ENCODE measurements at places on chromosomes 3 and 15.

GRCh38 chr15:101511717-101512116 is 22.2 kb upstream of the PCSK6 start:
- DNase-seq, result no peak

GRCh38 chr15:31228980-31229826 is 97.4 kb upstream of the KLF13 start:
- DNase-seq, result no peak

DNA sequence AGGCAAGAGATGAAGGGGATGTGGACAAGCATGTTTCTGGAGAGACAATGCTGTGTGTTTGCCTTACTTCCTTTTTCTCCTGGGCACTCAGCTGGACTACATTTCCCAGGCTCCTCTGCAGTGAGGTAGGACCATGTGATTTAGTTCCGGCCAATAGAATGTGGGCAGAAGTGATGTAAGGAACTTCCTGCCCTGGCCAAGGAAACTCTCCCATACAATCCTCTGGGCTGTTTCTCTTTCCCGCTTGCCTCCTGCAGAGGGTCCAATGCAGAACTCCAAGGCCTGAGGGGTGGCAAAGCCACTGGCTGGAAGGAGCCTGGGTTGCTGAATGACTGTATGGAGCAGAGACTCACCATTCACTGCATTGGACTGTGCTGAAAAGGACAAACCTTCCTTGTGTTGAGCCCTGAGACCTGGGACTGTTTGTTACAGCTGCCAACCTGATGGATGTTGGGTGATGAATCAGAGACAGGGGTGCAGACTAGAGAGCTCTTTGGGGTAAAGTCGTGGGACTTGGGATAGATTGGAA is 82.7 kb upstream of the SLC6A6 start:
- DNase-seq, result no peak

- DNase-seq, result no peak
Observed at GRCh38 chr15:43253431-43254403, 13.0 kb downstream of the TGM5 start.

GRCh38 chr3:161989012-161989411 is 492.4 kb downstream of the OTOL1 start:
- DNase-seq, result no peak

- DNase-seq, result no peak
Observed at GRCh38 chr3:16073203-16073602, 101.3 kb upstream of the GALNT15 start.

DNA sequence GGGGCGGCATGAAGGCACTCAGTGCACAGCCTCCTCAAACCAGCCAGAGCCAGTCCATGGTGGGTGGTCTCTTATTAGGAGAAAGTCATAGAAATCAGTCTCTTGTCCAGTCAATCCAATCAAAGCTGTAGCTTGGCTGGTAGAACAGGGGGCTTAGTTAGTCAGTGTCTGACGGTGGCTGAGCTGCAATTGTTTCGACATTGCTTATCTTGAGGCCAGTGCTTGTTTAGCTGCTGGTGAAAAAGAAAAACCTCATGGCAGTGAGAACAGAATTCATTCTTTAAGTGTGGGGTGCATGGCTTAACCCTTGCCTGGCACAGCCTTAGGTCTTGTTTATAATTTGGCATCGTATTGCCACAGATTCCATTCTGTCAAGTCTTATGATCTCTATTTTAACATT is 53.9 kb downstream of the FGD5 start:
- DNase-seq, result no peak

- no peak for DNase-seq
Observed at GRCh38 chr3:124529826-124530571, 200.3 kb upstream of the UMPS start.

DNA sequence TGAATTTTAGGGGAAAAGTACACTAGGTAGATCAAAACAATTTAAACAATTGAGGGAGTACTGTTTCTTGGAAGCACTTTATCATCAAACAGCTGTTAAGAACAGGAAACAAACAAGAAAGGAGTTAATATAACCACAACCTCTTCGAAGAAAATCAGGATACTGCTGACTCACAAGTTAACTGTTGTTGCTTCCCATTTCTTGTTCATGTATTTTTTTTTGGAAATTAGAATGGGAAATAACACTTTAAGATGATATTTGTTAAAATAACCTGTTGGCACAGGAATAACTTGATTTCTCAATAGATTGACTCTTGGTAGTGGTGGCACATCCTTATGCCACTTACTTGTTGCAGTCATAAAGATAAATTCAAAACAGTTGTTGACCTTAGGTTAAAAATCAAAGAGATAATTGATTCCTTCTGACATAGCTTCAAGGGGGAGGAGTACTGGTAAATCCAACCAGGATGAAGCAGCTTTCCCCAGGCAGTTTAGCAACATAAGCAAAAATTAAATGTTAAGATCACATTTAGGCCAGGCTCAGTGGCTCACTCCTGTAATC is 3.3 kb downstream of the BNIP2 start:
- DNase-seq, result no peak

DNA sequence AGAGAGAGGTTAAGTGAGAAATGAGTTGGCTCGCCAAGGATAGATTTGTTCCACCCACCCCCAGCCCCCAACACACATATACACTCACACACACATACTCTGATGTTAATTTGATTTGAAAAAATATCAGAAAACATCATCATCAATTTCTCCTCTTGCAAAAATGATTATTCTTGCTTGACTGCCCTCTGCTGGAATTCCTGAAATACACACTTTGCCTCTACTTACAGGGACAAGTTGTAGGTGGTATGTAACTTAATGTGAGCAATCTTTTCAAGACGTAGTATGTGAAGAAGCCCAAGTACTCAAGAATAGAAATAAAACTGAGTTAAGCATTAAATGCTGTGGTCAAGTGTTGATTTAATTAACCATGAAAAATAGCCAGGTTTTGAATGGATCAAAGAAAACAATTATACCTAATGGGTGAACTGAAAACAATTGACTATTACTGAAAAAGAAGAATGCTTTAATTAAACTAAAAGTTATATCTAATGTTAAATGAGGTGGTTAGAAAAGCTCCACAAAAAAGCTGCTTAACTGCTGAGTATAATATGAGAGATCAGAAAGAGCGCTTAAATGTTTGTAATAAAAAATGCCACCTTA is 46.6 kb upstream of the MDFIC2 start:
- DNase-seq, result no peak

GRCh38 chr3:123733805-123734526 is 149.1 kb upstream of the HACD2 start:
- DNase-seq, result no peak

GRCh38 chr3:108428586-108428985 is 81.8 kb downstream of the MYH15 start:
- DNase-seq, result no peak

- no peak for DNase-seq
Observed at GRCh38 chr15:97504031-97504792, 456.3 kb upstream of the ARRDC4 start.

DNA sequence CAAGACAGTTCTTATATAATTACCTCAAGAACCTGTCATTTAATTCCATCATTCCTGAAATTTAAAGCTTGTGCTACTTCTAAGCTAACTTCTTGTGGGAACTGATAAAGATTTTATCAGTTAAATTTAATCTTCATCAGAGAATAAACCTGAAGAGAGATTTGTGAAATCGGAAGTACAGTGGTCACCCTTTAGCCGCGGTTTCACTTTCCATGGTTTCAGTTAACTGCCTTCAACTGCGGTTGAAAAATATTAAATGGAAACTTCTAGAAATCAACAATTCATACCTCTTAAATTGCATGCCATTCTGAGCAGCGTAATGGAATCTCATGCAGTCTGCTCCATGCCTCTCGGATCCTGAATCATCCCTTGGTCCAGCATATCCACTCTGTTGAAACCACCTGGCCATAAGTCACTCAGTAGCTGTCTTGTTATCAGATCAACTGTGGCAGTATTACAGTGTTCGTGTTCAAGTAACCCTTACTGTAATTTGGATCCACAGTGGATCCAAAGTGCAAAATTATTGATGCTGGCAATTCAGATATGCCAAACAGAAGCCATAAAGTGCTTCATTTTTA is 626.1 kb downstream of the CADM2 start:
- DNase-seq, result no peak

- no peak for DNase-seq
Observed at GRCh38 chr15:68735610-68736009, 85.1 kb downstream of the ANP32A start.

DNA sequence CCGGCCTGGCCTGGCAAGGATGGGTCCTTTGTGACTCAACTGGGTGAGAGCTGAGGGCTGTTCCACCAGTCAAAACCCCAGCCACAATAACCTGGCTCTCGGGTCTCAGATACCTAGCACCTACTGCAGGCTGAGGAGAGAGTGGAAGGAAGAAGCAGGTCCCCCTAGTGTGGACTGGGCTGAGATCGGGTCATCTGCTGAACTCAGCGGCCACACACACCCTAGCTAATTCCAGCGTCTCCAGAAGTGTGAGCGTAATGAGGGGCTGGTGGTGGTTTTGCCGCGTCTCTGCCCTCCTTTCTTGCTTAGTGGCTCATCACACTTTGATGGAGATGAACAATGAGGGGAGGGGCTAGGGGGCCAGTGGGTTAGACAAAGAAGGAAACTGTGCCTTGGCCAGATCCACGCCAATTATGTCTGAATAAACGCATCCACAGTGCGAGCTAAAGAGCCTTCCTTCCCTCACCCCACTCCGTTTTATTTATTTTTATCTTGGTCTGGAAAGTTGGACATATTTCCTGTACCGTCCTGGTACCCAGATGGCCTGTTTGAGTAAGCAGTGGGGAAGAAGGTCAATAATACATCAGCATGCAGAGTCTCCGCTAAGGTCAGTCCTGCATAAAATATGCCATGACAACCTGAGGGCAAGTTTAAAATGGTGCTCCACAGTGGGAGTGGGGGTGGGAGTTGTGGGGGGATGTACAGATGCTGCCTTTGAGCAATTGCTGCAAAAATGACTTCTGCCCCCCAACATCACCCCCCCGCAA is 370.0 kb downstream of the WDR72 start:
- DNase-seq, result no peak

DNA sequence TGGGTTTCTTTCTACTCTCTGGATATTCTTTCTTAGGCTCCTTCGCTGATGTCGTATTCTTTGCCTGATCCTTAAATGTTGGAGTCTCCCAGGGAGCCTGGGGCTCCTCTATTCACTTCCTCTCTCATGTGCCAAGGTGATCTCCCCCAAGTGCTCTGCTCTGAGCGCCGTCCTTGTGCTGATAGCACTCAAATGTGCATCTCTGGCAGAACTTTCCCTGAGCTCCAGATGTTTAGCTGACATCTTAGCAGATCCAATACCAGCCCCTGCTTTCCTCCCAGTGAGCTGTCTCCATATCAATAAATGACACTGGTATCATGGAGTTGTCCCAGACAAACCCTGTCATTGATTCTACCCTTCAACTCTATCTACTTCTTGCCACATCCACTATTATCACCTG is 62.4 kb downstream of the NTRK3 start:
- DNase-seq, result no peak

DNA sequence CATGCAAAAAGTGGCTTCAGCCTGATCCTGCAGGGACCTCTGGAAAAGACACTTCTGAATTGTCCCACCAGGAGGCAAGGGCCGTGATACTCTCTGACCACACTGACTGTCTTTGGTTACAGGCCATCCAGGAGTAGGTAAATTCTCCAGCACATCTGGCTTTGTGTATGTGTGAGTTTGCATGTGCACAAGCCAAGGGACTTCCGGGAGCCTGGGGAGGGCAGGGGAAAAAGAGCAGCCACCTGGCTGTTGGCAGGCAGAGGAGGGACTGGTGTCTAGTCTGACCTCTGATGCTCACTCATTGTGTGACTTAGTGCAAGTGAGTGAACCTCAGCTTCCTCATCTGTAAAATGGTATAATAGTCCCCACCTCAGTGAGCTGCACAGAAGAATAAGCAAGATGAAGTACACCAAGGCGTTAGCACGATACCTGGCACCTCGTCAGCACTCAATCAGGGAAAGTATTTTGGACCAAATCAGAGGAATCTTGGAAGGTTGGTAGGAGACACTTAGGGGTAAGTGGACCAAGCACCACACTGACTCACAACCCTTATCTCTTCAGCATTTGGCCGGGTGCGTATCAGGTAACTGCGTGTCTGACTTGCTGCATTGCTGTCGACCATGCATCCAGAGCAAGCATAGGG is 19.1 kb downstream of the KLHL6 start:
- no peak for DNase-seq

- DNase-seq, result no peak
Observed at GRCh38 chr3:190696777-190697501, 165.6 kb downstream of the GMNC start.

GRCh38 chr3:17894434-17895060 is 152.1 kb upstream of the TBC1D5 start:
- no peak for DNase-seq

DNA sequence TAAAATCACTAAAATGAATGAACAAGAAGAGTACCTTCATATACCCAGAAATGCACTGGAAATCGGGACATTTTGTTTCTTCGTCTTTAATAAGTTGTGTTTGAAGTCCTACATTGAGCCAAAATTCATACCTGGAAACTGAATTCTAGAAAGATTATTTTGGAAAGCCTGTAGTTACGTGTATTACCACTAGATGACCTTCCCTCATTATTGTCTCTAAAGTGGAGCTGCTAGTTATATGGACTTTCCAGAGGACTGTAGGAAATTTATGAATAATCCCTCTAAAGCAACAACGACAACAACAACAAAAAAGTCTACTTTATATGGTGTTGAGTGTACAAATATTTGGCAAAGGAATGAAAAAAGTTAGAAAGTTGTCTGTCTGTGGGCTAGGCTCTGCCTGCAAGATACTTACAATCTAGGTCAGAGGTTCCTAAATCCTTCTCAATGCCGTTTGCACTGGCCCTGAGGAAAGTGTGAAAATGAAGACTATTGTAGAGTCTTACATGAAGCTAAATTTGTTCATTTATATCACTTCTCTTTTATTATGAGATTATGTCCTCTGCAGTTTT is 234.8 kb upstream of the NR2E3 start:
- no peak for DNase-seq

- no peak for DNase-seq
Observed at GRCh38 chr3:174116421-174116820, 718.9 kb downstream of the NLGN1 start.

- DNase-seq, result no peak
Observed at GRCh38 chr15:70588613-70589012, 174.7 kb downstream of the UACA start.

GRCh38 chr15:63276342-63277037 is 915 bp upstream of the APH1B start:
- no peak for DNase-seq

DNA sequence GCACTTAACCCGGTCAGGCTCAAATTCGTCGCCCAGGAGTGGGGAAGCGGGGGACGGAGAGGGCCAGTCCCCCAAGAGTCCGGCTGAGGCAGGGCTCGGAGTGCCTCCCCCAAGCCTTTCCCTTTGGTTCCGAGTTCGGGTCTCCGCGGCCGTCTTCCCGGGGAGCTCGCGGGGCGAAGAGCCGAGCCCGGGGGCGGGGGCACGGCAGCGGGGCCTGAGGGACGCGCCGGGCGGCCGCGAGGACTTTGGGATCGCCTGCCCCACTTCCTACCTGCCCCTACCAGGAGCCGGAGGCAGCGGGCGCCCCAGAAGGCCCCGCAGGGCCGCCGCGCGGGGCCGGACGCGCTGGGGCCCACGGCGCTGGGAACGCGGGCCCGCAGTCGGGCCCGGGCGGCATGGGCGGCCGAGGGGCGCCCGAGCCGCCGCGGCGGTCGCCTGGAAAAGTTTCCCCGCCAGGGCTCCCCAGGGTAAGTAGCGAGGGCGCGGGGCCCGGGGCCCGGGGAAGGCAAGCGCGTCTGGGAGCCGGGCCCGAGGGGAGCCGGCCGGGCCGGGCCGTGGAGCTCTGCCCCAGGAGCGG is 2.8 kb downstream of the FURIN start:
- DNase-seq, result no peak

- no peak for DNase-seq
Observed at GRCh38 chr3:16587681-16588060, 17.6 kb downstream of the DAZL start.

GRCh38 chr3:37580237-37580636 is 281.4 kb upstream of the CTDSPL start:
- peak; percentile 67 for DNase-seq
